ENCODE measurements at places on chromosomes 13 and 19. TPM values are rescaled to one million over a fixed set of nuclear protein-coding genes. Genes with fewer than 3 reads are reported as not detected.

ZNF675 gene
- total RNA-seq: 7.8 TPM

GRCh38 chr19:2634228-2634951 is 68.1 kb downstream of the GNG7 start:
- DNase-seq: no peak

TEAD2 gene
- 51.4 TPM for total RNA-seq

NUDT19 gene
- total RNA-seq: 6.2 TPM

DNA sequence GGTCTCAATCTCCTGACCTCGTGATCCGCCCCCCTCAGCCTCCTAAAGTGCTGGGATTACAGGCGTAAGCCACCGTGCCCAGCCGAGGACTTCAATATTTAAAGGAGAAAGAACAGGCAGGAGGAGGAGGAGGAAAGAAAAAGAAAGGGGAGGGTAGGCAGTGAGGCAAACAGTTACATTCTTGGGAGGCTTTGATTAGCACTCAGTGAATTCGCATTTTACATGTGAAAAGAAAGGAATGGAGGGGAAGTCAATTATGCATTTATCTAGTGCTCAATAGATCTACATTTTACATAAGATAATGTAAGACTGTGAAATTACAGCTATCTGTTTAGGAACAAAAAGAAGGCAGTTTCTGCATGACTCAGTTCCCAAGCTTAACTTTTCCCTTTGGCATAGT is 30.9 kb upstream of the CXCL17 start:
- no peak for DNase-seq

DNA sequence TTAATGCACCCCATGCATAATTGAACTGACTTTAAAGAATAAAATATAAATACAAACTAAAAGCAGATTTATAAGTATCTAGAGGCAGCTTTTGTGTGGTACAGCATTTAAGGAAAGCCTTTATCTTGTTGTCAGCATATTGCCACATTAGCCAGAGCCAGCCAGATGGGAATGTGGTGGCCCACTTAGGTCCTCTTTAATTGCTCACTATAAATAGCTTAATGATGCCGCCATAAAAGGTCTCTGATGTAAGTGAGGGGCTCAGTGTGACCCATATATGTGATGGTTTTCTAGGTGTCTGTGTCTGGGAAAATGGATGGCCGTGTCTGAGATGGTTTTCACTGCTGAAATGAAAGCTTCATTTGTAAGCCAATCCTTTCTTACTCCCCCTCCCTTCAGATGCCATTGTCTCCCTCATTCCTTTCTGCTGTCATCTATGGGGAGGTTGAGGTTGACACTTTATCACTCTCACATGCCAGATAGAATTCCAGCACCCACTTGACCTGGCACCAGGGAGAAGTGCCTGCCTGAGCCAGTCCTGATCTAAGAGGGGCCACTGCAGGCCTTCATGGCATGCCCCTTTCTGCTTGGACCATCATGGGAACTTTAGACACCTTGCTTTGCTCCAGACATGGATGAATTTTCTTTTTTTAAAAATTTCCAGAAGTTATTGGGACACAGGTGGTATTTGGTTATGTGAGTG is 135.3 kb downstream of the MTUS2 start:
- no peak for DNase-seq

DNA sequence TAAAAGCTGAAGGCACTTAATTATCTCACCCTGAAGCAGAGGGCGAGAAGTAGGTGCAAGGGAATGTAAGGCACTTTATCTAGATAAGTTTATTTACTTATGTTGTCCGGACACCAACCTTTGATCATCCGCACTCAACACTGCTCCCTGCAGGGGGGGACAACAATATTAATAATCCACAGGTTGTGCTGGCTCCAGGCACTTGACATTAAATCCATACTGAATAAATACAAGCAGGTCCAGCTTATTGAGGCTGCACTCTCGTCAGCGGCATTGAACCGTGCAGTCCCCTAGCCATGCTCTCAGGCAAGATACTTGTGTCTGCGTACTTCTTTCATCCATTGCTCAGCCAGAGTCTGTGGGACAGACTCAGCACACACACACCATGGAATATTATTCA is 374.5 kb upstream of the NBEA start:
- DNase-seq: no peak

DNA sequence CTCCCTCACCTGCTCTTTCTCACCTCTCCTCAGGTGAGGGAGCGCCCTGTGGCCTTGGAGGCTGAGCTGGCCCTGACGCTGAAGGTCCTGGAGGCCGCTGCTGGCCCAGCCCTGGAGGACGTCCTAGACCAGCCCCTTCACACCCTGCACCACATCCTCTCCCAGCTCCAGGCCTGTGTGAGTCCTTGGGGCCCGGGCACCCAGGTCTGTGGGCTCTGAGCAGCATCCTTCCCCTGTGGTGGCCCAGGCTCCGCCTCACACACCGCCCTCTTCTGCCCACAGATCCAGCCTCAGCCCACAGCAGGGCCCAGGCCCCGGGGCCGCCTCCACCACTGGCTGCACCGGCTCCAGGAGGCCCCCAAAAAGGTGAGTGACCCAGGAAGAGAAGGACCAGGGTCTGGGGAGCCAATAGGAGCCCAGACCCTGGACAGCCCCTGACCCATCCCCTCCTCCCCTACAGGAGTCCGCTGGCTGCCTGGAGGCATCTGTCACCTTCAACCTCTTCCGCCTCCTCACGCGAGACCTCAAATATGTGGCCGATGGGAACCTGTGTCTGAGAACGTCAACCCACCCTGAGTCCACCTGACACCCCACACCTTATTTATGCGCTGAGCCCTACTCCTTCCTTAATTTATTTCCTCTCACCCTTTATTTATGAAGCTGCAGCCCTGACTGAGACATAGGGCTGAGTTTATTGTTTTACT is 1.9 kb downstream of the IFNL1 start:
- no peak for DNase-seq

NLRP5 gene
- not detected for total RNA-seq

- DNase-seq: no peak
These were observed 1056.9 kb upstream of the ATXN8OS start for GRCh38 chr13:69050696-69051095.

- peak; percentile 62 for DNase-seq
These were observed 959 bp downstream of the CHMP2A start for GRCh38 chr19:58553799-58554493.

- no peak for DNase-seq
These were observed 87.6 kb downstream of the MYCBP2 start for GRCh38 chr13:77239312-77239711.

DNA sequence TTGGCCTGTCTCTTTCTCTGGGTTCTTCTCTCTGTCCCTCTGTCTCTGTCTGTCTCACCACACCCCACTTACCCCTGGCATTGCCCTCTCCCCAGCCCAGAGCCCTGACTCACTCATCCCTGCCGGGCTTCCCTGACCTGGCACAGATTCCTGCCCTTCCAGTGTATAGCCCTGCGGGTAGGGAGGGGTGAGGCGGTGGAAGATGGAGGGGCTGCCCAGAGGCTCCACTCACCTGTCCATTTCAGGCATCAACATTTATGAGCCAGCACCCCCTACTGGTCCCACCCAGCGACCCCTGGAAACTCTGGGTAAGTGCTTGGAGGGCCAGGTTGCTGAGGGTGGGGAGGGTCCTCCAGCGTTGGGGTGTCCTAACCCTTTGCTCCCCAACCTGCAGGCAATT is 1.0 kb downstream of the NCCRP1 start:
- no peak for DNase-seq

DNA sequence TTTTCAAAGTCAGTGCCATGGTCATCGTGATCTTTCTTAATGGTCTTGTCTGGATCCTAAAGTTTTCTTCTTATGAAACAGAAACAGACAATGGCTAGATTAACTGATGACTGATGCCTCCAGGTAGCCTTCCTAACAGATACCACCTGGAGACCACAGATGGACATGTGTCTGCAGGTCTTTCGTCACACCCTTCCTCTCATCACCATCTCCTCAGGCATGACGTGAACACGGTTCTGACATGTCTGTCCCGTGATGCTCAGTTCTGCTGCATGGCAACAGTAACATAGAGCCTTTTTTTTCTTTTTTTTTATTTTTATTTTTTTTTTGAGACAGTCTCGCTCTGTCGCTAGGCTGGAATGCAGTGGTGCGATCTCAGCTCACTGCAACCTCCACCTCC is 13.1 kb upstream of the LAMP1 start:
- DNase-seq: no peak

GRCh38 chr13:77919246-77919920 is 752 bp upstream of the EDNRB start:
- no peak for DNase-seq

KIRREL2 gene
- not detected for total RNA-seq

SMIM44 gene
- total RNA-seq: not detected

- no peak for DNase-seq
These were observed 6.2 kb downstream of the PTH2 start for GRCh38 chr19:49417088-49417487.

PLK5 gene
- total RNA-seq: not detected

ERCC5 gene
- total RNA-seq: 26.2 TPM

DNA sequence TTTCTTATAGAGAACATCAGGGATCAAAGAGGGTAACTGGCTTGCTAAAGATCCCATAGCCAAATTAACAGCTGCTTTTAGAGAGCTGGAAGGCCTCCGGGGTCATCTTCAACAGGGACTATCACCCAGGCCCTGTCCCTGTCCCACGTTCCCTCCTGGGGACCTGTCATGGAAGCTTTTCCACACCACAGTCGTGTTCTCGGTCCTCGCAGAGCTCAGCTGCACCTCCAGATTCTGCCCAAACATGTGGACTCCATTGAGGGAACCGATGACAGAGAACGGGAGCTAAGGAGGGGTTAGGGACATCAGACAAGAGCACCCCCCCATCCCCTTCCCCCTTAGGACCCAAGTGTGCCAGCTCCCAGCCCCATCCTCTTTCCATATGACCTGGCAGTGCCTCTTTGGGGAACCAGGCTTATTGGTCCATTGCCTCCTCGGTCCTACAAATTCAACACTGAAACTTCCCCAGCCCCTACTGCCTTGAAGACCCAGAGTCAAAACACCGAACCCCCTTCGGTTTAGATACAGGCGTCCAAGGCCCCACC is 568 bp downstream of the FUZ start:
- no peak for DNase-seq

DNA sequence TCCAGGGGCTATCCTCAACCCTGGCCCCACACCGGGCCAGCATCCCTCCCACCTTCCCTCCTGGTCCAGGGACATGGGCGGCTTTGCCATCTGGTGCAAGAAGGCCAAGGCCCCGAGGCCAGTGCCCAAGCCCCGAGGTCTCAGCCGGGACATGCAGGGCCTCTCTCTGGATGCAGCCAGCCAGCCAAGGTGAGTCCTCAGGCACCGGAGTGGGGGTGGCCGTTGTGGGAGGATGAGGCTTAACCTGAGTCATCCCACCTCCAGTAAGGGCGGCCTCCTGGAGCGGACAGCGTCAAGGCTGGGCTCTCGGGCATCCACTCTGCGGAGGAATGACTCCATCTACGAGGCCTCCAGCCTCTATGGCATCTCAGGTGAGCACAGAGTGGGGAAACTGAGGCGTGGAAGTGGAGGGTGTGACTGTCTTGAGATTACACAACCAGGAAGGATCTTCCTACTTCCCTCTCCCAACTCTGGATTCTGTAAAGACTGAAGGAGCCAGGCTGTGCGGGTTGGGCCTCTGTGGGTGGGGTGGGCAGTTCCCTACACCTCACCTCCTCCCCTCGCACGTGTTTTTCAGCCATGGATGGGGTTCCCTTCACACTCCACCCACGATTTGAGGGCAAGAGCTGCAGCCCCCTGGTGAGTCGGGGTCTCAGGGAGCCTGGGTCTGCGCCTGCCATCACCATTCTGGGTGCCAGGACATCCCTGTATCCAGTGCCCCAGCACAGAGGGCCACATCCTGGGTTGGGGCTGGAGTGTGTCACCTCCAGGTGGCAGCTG is 3.8 kb downstream of the MVB12A start:
- no peak for DNase-seq

DNA sequence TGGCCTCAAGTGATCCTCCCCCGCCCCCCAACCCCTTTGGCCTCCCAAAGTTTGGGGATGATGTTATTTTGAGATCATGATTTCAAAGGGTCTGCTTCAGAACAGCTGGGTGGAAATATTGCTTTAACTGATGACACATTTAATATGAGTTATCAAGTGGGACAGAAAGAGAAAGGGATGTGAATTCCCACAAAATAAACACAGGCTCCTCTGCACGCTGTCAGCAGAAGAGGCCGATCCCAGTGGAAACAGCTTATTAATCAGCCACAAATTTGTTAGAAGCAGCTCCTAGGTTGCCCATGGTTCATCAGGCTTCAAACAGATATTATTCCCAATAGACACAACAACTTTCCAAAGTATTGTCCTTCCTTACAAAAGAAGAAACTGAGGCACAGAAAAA is 4.7 kb downstream of the DCLK1 start:
- no peak for DNase-seq

DNA sequence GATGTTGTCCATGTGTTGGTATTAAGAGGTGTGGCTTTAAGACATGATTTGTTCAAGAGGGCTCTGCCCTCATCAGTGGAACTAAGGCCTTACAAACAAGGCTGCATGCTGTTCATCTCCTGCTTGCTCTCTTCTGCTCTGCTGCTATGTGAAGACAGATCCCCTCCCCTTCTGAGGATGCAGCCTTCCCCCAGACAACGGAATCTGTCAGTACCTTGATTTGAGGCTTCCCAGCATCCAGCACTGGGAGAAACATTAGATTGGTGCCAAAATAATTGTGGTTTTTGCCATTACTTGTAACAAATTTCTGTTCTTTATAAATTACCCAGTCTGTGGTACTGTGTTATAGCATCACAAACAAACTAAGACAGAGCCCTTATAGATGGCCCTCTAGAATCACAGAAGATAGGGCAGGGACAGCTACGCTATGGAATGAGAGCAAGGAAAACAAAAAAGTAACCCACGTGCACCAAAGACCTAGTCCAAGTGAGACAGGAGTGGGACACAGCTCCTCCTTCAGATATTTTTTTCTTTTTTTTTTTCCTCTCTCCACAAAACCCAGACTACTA is 151.5 kb upstream of the RXFP2 start:
- no peak for DNase-seq

DNA sequence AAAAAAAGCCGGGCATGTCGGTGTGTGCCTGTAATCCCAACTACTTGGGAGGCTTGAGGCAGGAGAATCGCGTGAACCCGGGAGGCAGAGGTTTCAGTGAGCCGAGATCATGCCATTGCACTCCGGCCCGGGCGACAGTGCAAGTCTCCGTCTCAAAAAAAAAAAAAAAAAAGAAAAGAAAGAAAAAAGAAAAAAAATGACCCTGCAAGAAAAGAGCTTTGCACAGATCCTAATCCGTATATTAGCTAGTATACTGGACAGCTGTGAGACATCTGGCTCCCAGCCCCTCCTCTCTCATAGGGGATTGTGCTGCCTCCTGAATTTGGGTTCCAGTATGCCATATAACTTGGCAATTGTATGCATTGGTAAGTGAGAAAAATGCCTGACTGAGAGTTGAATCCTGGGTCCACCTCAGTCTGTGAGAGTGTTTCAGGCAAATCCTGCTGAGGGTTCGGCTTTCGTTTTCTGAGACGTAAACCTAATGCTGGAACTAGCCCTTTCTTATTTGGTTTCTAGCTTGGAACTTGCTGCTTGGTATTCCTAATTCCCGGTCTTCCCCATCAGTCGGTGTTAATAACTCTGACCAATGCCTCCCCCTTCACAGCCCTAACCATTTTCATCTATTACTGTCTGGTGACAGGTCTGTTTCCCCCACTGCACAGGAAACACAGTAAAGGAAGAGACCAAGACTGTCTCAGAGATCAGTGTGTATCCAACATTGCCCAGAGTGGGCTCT is 1.3 kb upstream of the AKT2 start:
- no peak for DNase-seq

Data from ascending aorta (tissue), 2 donors.